Activated naive CD4-positive, alpha-beta T cell (primary cell): ENCODE measurements at places on chromosomes 12 and 14.

DNA sequence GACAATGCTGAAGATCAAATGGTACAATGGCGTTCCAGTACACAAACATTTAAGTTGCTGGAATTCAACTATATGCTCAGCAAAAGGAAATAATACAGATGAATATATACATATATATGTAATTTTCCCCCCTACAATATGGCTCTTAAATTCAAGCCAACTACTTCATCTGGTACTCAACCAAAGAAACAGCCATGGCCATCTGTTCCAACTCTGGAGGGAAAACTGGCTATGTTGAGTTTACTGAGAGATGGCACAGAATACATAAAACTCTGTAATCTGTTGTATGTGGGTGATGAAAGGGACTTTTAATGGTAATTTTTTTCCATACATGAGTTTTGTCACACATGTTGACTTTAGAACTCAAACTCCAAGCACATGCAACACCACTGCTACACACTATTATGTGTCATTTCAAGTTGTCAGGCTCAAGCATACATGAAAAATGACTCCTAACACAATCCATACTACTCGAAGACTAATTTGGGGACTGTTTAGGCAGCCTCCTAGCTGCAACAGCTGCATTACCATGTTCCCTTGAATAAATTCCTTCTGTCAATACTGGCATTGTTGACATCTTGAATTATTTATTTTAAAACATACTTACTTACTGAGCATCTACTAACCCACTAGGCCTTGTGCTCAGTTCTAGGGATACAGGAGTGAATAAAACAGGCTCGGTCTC is 38.2 kb upstream of the MAP3K9 start:
- no peak for DNase-seq

DNA sequence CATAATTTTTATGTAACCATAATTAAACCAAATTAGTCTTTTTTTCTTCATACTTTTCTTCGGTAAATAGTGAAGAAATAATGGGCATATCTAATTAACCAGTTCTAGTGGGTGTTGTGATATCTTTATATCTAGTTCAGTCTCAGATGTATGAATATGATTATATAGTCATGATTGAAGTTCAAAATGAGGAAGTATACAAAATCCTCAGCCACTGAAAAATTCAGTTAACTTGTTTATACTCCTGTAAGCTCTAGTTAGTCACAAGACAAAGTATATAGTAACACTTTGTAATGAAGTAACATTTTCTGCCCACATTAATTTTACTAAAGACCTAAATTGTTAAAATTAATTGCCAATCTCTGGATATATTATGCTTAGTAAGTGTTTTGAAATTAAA is 46.5 kb downstream of the CAND1 start:
- DNase-seq: no peak

- no peak for DNase-seq
Measured at GRCh38 chr14:25041898-25042297, 8.0 kb downstream of the STXBP6 start.

DNA sequence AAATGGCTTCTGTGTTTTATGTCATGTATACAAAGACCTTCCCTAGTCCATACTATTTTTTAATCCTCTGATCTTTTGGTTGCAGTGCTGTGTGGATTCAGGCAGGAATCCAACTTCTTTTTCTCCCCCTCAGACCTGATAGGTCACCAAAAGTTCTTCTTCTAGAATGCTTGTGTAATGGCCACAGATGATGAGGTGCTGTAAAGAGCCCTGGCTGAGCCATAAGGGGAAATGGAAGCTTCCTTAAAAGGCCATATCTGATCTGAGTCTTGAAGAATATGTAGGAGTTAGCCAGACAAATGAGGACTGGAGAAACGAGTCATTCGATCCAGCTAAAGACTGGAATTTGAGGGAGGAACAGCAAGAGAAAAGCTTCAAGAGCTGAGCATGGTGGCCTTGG is 353.9 kb downstream of the PCNX1 start:
- no peak for DNase-seq

DNA sequence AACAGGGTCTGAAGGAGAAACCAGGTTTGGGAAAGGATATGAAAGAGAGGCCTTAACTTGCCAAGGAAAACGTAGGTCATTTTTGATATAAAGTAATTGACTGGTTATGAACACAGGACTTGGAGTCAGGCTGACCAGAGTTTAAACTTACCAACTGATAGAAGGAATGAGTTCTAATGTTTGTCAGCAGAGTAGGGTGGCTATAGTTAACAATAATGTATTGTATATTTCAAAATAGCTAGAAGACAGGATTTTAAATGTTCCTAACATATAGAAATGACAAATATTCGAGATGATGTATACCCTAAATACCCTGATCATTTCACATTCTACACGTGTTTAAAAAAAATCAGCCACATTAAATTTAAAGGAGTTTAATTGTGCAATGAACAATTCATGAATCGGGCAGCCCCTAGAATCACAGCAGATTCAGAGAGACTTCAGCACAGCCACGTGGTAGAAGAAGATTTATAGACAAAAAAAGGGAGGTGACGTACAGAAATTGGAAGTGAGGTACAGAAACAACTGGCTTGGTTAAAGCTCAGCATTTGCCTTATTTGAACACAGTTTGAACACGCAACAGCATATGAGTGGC is 52.5 kb upstream of the PLEKHG7 start:
- DNase-seq: no peak

DNA sequence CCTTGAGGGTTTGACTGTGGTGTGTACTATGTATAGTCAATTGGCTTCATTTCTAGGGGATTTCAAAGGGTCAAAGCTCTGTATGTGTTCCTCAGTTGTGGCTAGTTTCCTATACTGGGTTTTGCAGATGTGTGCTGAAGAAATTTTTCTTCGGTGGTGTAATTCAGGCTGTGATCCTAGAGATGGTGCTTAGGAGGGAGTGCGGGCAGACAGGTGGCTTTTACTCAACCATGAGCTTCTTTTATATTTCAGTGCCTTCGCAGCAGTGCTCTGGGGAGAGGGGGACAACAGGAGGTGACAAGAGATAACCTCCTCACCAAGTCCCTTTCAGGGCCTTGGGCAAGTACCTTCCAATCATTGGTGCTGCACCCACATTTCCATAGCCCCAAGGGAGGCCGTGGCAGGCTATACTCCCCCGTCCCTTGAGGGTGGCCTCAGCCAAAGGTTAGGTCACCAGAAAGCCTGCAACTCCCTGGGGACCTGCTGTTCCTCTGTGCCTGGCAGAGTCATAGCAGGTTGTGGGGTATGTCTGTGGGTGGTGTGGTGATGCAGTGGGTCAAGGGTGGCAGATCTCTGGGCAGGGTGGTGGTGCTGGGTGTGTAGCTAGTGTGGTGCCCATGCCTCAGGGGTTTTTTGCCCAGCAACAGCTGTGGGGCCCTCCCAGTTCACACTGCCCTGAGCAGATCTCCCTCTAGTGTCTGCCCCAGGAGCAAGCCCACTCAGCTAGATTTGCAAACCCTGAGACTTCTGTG is 37.0 kb upstream of the TMX1 start:
- DNase-seq: no peak

GRCh38 chr14:104363891-104364760 is 215.4 kb upstream of the C14orf180 start:
- DNase-seq: no peak

DNA sequence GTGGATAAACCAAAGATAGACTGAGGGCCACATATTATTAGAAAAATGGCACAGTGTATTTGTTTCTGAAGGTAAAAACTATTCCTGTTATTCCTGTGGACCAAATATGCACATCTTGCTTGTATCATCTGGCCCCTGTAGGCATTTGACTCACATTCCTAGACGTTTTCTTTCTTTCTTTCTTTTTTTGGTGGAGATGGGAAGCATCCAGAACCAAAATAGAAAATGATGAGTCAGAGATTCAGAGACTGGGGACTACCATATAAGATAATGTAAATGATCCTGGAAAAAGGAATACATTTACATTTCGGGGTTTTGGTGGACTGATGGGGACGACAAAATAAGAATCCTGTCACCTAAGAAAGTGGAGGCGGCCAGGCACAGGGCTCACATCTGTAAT is 24.2 kb downstream of the TRIM9 start:
- no peak for DNase-seq

DNA sequence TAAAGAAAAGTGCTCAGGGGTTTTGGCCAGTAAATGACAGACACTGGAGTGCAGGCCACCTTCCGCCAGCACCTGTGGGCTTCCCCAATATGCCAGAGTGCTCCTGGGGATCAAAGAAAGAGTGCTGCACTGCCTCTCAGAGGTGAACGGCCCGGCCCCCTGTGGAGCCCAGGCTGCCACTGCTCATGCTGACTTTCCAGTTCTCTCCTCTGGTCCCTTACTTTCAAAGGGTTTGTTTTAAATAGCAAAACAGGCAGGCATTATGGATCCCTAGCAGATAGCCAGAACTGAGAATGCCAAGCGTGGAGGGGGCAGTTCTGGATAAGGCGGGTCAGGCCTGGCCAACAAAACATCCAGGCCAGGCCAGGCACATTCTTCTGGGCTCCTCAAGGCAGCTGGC is 59.6 kb downstream of the MDM2 start:
- DNase-seq: no peak

DNA sequence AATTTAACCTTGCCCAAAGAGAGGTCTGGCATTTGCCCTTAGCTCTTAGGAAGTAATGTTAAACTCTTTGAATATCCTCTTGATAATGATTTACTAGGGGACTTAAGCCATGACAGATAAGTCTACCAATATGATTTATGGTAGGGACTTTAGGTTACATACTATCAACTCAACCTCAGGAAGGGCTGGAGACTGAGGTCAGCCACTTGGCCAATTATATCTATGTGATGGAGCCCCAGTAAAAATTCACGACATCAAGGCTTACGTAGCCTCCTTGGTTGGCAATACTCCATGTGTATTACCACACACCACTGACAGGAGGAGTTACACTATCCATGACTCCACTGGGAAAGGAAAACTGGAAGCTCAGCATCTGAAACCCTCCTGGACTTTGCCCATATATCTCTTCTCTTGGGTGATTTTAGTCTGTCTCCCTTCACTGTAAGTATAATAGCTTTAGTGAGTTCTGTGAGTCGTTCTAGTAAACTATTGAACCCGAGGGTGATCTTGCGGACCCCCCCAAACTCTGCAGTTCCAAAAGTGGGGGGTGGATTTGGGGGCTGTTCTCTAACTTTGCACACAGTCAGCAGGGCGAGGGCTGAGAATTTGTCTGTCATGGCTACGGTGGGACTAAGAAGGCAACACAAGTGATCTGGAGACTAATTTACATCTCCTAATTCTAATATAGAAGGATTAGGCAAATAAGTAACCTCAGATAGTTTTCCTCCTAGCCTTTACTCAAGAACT is 62.3 kb downstream of the R3HDM2 start:
- DNase-seq: no peak

GRCh38 chr12:76621582-76622024 is 62.0 kb upstream of the OSBPL8 start:
- DNase-seq: no peak

GRCh38 chr12:107536613-107537012 is 149.0 kb upstream of the PWP1 start:
- no peak for DNase-seq

DNA sequence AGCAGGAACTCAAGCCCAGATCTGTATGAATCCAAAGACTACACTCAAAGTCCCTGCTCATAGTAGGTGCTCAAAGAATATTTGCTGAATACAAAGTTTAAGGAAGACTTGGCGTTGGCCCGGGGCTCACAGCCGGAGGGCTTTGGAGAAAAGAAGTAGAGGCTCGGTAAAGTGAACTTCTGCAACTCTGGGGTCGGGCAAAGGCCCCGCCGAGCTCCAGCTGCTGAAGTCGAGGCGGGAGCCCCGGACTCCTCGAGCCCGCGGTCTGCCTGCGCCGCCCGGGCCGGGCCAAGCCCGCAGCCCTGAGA is 335 bp downstream of the GCN1 start:
- no peak for DNase-seq

DNA sequence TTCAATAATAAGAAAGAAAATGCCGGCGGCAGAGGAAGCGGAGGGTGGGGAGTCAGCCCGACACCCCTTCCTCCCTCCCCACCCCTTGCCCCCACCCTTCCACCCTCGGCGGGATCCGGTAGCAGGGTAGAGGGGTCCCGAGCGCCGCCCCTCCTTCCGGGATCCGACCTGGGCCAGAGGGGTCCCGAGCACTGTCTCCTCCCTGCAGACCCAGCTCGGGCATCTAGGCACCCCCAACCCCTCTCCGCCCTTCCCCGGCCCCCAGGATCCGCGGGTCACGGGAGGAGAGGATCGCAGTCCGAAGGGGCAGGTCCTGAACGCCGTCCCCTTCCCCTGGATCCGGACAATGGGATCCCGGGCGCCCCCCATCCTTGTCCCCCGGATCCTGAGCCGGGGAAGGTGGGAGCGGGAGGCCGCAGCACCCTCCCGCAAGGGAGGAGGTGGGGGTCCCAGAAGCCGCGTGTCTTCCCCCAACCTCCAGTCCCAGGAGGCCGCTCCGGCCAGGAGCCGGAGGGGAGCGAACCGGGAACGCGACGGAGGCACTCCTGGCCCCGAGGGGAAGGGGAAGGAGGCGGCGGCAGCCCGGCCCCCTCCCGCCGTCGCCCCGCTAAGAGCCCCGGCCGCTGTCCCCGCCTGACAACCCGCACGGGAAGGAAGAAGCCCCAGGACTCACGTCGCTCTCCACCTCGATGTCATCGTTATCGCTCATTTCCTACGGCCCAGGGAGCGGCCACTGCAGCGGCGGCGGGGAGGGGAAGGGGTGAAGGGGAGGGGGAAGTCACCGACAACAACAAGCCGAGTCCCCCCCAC is 481 bp downstream of the MAX start:
- DNase-seq: peak; percentile 44

- no peak for DNase-seq
Measured at GRCh38 chr12:101743724-101744472, 4.6 kb upstream of the SYCP3 start.

GRCh38 chr14:67738740-67739504 is 37.2 kb downstream of the RDH12 start:
- no peak for DNase-seq

DNA sequence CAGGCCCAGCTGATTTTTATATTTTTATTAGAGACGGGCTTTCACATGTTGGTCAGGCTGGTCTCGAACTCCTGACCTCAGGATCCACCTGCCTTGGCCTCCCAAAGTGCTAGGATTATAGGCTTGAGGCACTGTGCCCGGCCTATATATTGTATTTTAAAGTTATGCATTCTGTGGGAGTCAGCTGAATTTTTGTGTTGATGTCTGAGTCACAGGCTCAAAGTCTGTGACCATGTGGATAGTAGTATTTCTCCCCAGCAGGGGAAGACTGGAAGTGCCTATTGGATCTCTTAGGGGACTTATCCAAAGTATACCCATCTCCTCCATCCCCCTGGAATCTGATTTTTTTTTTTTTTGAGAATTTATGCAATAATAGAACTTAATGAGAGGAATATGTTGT is 43.8 kb upstream of the ATF1 start:
- DNase-seq: no peak
